ENCODE measurements at places on chromosomes 1 and 21.

DNA sequence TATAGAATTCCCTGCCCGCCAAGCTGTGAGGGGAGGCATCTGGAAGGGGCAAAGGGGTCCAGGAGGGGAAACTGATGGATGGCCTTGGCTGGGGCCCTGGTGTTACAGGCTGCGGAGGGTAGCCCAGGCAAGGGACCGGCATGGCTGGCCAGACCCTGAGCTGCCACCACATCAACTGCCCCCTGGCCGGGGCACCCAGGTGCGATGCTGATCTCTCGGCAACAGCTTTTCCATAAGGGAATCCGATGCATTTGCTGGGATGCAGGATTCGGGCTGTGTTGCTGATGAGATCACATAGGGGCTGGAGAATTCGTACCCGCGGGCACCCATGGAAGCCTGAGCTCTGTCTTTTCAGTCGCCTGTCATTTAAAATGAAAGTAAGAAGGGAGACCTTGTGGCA lies 73.7 kb downstream of the PRDM16 start:
- DNase-seq = no peak

DNA sequence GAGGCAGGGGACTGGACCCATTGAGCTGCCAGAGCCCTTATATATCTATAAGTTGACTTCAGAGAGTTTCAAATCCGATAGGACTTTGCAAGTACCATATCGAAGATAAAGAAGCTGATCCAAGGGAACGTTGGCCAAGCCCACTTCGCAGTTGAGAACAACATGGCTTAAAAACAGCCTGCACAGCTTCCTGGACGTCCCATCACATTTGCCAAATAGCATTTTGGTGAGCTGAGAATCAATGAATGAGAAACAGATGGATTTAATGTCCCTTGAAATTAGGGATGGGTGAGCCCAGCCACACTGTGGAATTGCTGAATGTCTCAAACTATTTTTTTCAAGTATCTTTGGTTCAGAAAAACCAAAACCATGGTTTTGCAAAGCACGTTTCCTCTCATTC lies 64.8 kb downstream of the KCNJ15 start:
- DNase-seq = no peak

GRCh38 chr1:2644171-2644570 lies 11.4 kb upstream of the MMEL1 start:
- peak; percentile 11 for DNase-seq

- DNase-seq = no peak
Observed at GRCh38 chr1:11728126-11728806, 7.7 kb upstream of the AGTRAP start.

- no peak for DNase-seq
Observed at GRCh38 chr1:15937706-15938168, 38.2 kb downstream of the ZBTB17 start.

- DNase-seq = no peak
Observed at GRCh38 chr1:165456861-165457260, 11.9 kb upstream of the RXRG start.
